ENCODE measurements at places on chromosomes 5 and 9. TPM values are rescaled to one million over a fixed set of nuclear protein-coding genes. Genes with fewer than 3 reads are reported as not detected.

Gene IFNK
- total RNA-seq, result not detected

DNA sequence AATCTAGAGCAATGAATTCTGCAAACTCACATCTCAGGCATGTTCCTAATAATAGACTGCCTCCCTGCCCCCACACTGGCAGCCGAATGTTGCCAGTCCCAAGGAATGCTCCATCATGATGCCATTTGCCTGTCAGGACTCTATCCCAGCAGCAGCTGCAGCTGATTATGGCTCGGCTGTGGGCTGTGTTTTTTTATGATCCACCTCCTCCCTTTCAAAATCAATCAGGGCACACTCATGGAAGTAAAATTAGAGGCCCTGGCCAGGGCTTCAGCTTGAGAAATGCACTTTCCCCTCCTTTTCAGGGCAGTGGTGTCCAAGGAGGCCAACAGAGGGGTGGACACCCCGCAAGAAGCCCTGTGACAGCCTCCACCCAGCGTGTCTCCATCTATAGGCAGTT is 176.7 kb upstream of the S1PR3 start:
- H3K27ac ChIP-seq, result no peak overlapping the region
- DNase-seq, result no peak
- no peak overlapping the region for H3K4me3 ChIP-seq
- H3K36me3 ChIP-seq, result no peaks in the 10 kb centered on the region

DNA sequence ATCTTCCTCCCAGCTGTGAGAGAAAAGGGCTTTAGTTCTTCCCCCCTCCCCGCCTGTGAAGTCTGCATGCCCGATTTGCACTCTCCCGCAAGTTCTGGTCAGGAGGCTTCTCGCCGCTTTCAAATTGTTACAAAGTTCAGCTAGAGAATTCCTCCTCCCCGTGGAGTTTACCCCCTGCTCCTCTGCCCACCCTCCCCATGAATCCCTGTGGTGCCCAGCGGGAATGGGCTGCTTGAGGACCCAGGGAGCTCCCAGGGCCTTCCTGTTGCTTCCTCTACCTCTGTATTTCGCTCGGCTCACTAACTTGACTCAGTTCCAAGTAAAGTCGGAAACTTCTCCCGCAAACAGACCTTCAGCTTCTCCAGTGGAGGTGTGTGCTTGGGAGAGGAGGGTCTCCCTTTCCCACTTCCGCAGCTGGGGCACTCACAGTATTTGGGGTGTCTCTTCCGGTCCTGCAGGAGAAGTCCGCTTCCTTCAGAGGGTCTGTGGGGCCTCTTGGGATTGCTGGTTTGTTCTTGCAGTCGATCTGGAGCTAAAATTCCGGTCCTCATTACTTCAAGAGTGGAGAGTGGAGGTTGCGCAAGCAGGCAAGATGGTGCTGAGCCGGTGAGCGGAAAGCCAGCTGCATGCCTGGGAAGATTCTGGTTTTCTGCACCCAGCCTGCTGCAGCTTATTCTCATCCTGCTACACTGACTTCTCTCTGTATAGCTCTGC is 97.8 kb downstream of the ADAMTS12 start:
- no peak overlapping the region for H3K27ac ChIP-seq
- H3K36me3 ChIP-seq, result no peaks in the 10 kb centered on the region
- H3K4me1 ChIP-seq, result no peaks in the 10 kb centered on the region

DNA sequence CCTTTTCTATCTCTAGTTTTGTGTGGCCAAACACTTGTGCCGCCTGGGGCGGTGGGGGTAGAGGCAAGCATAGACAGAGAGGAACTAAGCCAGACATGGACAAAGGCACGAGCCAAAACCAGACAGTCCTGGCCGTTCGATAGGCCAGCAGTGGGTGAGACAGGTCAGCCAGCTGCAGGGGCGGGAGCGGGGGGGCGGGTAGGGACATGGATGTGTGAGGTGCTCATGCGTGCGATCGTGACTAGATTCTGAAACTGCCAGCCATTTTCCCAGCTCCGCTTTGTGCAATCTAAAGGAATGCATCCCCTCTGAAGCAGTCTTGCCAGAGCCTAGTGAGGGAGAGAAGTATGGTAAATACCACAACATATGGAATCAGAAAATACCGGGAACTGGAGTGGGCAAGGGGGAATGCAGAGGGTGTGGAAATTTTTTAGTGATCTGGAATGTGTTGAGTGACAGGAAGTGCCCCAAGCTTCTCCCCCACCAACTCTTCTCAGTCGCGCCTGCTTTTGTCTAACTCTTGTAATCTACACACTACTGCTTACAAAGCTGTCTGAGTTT is 111.9 kb downstream of the NR6A1 start:
- H3K4me1 ChIP-seq, result peaks cover 31% of the 10 kb centered on the region
- H3K27ac ChIP-seq, result peak overlapping the region; percentile 76
- H3K4me3 ChIP-seq, result peak overlapping the region; percentile 91

Gene RANBP17
- total RNA-seq, result not detected

GRCh38 chr5:172958331-172959046 is 735 bp upstream of the RPL26L1 start:
- peaks cover 13% of the 10 kb centered on the region for H3K36me3 ChIP-seq
- H3K4me3 ChIP-seq, result peak overlapping the region; percentile 99
- H3K27me3 ChIP-seq, result no peaks in the 10 kb centered on the region
- H3K27ac ChIP-seq, result peak overlapping the region; percentile 99

Gene SPATA31E1
- not detected for total RNA-seq

Gene SV2C
- total RNA-seq, result 0.19 TPM

- H3K4me3 ChIP-seq, result no peak overlapping the region
- no peaks in the 10 kb centered on the region for H3K4me1 ChIP-seq
- no peaks in the 10 kb centered on the region for H3K27me3 ChIP-seq
- no peak overlapping the region for H3K27ac ChIP-seq
- no peak for DNase-seq
Measured at GRCh38 chr9:83266666-83267496, 203.9 kb upstream of the RASEF start.

GRCh38 chr5:123671042-123671441 is 159.1 kb downstream of the CSNK1G3 start:
- no peak overlapping the region for H3K27ac ChIP-seq
- H3K36me3 ChIP-seq, result no peaks in the 10 kb centered on the region
- DNase-seq, result peak; percentile 44
- H3K4me1 ChIP-seq, result no peaks in the 10 kb centered on the region
